ENCODE measurements at places on chromosomes 6 and 20. TPM values are rescaled to one million over a fixed set of nuclear protein-coding genes. Genes with fewer than 3 reads are reported as not detected.

CALHM6 gene
- 0.44 TPM for total RNA-seq

SCUBE3 gene
- total RNA-seq = 0.03 TPM

- peak; percentile 78 for DNase-seq
Measured at GRCh38 chr6:131950767-131951575, at the start of gene CCN2. Gene CCN2 (minus strand): TSS chr6:131951372. CDS start chr6:131951172, 200 bp downstream.

DNA sequence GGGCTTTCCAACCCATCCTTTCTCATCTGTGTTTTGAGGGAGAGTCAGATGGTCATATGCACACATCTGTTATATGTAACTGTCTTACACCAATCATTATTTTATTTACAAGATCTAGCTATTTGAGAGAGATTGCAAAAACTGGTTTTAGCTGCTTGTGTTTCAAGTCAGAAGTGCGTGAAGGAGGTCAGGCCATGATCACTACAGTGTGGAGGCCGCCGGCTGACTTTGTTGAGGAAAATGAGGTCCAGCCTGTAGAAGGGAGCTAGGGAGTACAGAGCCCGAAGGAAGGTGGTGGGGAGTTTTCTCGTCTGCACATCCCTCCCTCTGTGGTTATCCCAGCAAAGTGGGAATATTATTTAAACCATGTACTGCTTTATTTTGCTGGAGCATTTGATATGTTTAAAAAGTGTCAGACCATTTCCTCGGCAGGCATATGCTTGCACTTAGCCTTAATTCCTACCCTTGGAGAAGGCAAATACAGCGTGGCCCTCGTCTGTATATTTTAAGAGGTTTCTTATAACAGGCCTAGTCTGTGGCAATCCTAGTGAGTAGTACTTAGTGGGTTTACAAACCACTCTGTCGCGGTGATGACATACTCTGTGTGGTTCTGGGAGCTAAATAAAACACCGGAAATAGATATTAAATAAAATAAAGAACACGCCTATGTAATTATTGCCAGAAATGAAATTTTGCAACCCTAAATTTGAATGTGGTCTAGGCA is 95.6 kb downstream of the UST start:
- DNase-seq = no peak

GRCh38 chr20:20367575-20368417 is at the start of gene INSM1:
Gene INSM1 (plus strand): TSS chr20:20368104. CDS start chr20:20368268, 164 bp downstream.
- no peak for DNase-seq

ZSCAN23 gene
- 3.3 TPM for total RNA-seq

DNA sequence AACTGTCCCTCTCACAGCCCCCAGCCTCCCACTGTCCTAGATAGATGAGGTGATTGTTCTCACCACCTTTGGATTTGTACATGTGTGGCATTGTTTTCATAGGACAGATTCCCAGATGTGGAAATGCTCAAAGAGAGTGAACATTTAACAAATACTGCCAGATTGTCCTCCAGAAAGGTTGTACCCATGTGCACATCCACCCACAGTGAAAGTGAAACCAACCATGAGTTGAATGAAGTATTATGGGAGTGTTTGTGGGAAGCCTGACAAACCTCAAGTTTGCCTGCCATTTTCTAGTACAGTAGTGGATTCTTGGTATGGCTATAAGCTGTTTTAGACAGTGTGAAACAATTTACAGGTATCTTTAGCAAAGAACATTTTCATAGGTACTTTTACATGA is 42.7 kb downstream of the ANKRD6 start:
- no peak for DNase-seq

- DNase-seq = no peak
Measured at GRCh38 chr6:51949526-51949925, 137.9 kb downstream of the PKHD1 start.

DNA sequence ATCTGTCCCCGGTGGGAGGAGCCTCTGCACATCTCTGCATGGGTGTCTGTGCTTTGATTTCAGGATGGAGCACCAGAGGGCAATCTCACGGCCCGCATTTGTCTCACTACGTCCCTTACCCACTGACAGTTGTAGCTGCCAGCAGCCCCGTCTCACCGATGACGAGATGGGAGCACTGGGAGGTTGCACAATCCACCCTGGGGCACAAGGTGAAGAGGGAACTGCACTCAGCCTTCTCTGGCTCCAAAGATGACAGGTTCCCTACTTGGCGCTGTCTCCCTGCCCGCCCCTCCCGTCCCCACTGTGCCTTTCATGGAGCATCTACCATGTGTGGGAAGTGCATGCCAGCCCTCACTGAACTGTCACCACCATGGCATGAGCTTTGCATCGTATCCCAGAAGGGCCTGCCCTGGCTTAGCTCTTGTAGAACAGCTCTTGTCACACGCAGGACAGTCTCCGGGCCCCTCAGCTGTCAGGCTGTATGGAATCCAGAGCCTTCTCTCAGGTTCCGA is 99.9 kb upstream of the PMEPA1 start:
- DNase-seq = no peak

DNA sequence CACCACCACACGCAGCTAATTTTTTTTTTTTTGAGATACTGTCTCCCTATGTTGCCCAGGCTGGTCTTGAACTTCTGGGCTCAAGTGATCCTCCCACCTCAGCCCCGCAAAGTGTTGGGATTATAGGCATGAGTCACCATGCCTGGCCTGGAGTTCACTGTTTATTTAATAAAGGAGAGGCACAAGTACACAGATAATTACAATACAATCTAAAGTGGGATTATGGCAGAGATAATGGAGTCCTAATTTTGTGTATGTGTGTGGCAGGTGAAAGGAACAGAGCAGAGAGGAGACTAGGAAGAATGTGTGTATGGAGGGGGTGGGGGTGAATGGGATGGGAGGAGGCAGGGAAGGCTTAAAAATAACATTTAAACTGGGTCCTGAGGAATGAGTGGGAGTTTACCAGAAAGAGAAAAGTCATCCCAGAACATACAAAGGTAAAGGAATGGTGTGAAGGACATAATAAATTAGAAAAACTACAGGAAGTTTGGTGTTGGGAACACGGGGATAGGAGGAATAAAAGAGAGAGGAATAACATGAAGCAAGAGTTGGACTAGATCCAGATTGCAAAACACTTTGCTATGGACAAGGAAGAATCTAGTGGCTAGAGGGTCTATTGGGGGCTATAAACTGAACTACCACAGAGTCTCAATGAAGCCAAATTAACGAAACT is 4.4 kb downstream of the NCOA5 start:
- no peak for DNase-seq

GRCh38 chr20:49846206-49846807 is 33.7 kb downstream of the SLC9A8 start:
- DNase-seq = no peak

LRRC1 gene
- 8.7 TPM for total RNA-seq

- DNase-seq = no peak
Measured at GRCh38 chr20:61976644-61977418, 88.8 kb downstream of the TAF4 start.

KCNK15 gene
- total RNA-seq = 2.5 TPM

DNA sequence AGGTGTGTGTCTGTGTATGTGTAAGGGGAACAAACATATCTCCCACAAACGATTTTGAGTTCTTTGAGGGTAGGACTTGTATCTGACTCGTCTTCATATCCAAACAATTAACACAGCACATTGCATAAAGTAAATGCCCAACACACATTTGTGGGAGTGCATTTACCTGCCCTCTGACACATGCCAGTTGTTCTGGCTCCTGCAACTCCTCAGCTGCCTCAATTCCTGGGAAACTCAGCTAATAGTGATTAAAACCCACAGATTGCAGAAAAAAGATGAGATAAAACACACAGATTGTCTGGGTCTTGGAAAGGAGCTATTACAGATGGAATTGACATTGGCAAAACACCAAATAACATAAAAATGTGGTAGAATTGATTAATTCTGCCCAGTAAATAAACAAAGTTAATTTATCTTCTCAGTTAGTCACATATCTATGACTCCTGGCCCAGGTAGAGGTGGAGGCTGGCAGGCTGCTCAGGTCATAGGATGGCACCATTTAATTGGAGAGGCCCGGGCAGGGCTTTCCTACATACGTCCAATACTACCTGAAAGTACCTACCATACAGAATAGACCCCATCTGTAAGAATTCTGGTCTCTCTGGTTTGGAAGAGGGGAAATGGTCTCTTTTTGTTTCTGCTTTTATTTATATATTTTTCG is 71.5 kb upstream of the IFNGR1 start:
- no peak for DNase-seq

GRCh38 chr6:38738261-38738660 is 23.1 kb downstream of the DNAH8 start:
- DNase-seq = no peak

DNA sequence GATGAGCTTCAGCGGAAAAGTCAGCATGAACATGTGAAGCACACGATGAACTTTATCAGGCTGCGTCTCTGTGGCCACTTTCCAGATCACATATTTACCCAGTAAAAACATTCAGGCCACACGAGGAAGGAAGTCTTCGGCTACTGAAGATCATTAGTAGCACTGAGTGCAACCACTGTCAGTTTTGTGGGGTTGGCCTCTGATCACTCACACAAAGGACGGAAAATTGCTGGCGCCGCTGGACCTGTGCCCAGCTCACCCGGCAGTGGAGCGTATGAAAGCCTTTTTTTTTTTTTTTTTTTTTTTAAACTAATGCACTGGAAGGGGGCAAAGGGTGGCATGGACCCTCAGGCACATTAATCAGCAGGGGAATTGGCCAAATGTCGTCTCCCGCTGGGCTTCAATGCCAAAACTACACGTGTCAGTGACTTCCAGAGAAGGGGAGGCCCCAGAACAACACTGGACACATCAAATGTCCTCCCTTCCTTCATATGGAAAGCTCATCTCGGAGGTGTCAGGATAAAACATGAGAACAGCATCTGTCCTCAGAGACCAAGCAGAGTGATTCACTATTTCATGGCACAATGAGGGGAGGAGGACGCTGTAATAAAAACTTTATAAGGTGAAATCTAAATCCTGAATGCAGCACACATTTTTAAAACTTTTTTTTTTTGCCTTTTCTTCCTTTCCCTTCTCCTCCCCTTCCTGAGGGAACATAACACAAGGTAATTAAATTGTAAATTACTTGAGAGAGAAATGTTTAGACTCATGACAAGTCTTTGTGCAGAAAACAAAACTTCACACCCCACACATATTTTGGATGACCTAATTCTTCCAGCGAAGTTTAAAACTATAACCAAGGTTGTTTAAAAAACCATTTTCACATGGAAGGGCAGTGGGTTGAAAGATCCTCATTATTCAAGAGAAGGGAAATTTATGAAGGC is 223.4 kb downstream of the FOXC1 start:
- peak; percentile 74 for DNase-seq

DNA sequence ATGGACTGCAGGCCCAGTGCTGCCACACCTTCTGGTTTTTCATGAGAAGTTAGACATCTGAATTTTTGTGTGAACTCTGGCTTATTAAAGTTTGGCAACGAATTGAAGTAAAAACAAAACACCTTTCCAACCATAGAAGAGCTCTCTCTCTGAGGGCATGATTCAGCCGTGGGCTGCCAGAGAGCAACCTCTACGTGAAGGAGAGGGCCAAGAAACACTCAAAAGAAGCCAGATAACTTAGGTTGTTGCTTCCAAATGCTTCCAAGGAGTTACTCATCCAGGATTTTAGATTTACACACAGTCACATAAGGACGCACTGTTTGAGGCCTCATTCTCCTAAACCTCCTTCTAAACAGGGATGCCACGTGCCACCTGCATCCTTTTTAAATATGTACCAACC is 65.5 kb downstream of the NRN1 start:
- DNase-seq = no peak

GRCh38 chr20:34751453-34751852 is 47.3 kb downstream of the TP53INP2 start:
- DNase-seq = no peak

DNA sequence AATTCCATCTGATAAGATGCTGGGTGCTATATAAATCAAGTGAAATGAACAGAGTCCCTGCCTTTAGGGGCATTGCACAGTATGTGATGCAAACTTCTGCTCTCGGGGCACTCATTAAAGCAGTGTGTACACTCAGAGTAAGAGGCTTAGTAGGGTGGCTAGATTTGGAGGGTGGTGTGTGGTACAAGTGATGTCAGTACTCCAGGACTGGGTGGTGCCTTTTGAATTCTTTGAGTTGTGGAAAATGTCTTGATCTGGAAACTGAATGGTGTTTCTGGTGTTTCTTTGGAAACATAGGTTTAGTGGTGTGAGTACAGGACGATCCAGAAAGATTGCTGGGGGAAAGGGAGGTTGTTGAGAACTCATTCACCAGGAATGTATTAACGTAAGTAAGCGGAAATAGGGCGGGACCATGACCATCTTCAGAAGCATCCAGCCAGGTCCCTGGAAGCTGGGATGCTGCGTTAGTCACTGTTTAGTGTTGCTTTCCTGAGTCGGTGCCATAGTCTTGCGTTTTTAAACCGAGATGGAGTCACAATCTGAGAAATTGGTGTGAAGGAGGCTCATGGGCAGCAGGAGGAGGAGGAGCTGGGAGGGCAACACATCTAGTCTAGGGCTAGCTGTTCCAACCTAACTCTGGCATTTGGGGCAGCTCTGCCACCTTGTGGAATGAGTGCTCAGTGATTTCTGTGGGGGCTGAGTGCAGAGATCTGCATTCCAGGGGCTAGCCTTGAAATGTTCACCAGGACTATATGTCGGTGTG is 70.3 kb downstream of the SCAND1 start:
- DNase-seq = peak; percentile 42

PLAGL1 gene
- 12.5 TPM for total RNA-seq

All from pancreas (tissue), 10 donors.